ENCODE measurements at places on chromosomes 5 and 9.

GRCh38 chr5:119913425-119913824, 284.1 kb downstream of the FAM170A start:
- H3K4me3 ChIP-seq = no peak overlapping the region
- H3K27ac ChIP-seq = no peak overlapping the region
- H3K4me1 ChIP-seq = no peaks in the 10 kb centered on the region

- DNase-seq = no peak
- H3K36me3 ChIP-seq = no peaks in the 10 kb centered on the region
- H3K27ac ChIP-seq = no peak overlapping the region
- H3K4me1 ChIP-seq = no peaks in the 10 kb centered on the region
These were observed 801.2 kb downstream of the MAT2B start for GRCh38 chr5:164306662-164307061.

DNA sequence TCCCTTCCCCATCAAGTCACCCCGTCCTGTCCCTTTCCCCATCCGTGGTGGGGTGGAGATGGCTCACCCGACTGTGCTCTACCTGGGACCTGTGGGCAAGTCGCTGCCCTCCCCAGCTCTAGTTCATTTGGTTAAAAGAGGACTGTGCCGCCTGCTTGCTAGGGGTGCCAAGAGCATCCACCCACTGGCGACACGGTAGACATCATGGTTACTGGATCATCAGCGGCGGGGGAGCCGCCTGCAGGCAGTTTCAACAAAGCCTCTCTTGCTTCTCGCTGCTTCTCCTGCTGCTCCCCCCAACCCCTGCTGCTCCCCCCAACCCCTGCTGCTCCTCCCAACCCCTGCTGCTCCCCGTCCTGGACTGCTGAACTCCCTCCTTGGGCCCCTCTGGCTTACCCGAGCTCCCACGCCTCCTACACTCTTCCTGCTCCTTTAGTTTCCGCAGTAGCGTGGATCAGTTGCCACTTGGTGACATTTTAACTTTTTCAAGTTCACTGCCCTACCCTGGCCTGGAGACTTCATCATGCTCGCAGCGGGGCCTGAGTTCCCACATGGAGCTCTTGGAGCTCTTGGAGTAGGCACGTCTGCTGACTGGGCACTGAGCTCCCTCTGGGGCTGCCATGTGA, 22.0 kb upstream of the SCGB3A1 start:
- H3K27ac ChIP-seq = no peak overlapping the region
- no peaks in the 10 kb centered on the region for H3K36me3 ChIP-seq
- H3K27me3 ChIP-seq = peaks cover 2% of the 10 kb centered on the region

- H3K4me3 ChIP-seq = no peak overlapping the region
- no peaks in the 10 kb centered on the region for H3K27me3 ChIP-seq
- H3K27ac ChIP-seq = no peak overlapping the region
- DNase-seq = no peak
- H3K4me1 ChIP-seq = no peaks in the 10 kb centered on the region
These were observed 133.4 kb downstream of the ADAMTS19 start for GRCh38 chr5:129593525-129593924.

- no peaks in the 10 kb centered on the region for H3K4me1 ChIP-seq
- no peaks in the 10 kb centered on the region for H3K27me3 ChIP-seq
- H3K36me3 ChIP-seq = no peaks in the 10 kb centered on the region
- no peak overlapping the region for H3K4me3 ChIP-seq
These were observed 238.6 kb downstream of the SLF1 start for GRCh38 chr5:94857111-94857510.

Data from activated naive CD4-positive, alpha-beta T cell treated with anti-CD3 and anti-CD28 coated beads, Interleukin-2, amount 10 ng/mL, durations not matched to agents 7 days and 5 days (primary cell).